ENCODE measurements at places on chromosomes 13 and 19.

DNA sequence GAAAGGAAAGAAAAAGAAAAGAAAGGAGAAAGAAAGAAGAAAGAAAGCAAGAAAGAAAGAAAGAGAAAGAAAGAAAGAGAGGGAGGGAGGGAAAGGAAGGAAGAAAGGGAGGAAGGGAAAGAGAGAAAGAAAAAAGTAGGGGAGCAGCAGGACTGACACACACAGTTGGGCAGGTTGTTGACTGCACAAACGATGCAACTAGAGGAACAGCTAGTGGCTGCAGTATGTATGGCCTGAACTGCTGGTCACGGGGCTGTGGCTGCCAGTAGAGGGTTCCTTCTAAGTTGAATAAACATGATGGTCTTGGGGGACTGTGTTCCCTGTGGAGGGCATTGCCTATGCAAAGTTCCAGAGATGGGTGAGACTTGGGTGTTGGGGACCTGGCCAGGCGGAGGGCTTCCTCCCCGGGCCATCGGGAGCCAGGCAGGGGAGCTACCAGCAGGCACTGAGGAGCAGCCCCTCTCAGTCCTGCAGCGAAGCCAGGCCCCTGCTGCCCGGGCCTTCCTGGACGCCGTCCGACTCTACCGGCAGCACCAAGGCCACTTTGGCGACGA lies 16.7 kb upstream of the COLGALT1 start:
- DNase-seq, result no peak

DNA sequence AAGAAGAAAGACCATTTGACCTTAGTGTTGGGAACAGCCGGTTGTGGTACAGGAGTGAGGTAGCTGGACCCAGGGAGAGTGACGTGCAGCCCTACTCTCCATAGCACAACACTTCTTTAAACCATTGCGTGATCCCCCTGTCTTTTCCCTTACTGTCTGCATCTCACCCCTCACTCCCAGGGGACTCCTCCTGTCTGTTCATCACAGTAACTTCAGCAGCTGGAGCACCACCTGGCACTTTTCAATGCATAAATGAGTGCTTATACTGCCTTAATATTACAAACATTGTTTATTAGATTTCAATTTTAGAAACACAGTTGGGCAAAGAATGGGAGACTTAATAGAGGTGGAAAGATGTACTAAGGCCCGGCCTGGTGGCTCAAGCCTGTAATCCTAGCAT lies 285.5 kb downstream of the UQCRFS1 start:
- no peak for DNase-seq

DNA sequence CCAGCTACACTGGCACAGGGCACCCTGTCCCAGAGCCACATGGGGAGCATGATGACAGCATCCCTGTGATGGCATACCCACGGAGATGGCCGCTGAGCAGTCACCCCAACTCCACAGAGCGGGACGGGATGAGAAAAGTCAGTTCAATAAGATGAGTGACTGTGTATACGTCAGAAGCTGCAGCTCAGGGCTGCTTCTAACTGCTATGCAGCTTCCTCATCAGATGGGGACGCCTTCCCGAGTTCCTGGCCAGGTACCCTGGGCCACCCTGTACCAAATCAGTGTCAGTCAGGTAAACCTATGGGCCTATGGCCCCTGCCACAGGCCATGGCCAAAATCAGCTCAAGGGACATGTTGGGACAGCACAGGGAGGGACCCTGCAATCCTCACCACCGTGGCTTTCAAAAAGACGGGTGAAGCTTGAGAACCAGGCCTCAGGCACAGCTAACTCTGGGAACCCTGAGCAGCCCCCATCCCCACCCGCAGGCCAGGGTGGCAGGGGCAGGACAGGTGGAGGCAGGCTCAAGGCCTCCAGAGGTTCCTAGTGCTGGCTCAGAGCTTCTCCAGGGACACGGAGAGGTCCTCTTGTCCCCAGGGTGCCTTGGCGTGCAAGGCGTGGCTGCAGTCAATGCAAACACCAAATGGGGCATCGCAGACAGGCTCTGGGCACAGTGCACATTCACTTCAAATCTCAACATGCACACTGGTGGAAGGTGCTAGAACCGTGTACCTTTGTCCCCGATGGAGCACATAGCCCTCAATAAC lies 122.4 kb downstream of the TUBA3C start:
- DNase-seq, result no peak

- DNase-seq, result no peak
Observed at GRCh38 chr13:45674908-45675307, 27.2 kb upstream of the CBY2 start.
